ENCODE measurements at places on chromosomes 6 and 20.

DNA sequence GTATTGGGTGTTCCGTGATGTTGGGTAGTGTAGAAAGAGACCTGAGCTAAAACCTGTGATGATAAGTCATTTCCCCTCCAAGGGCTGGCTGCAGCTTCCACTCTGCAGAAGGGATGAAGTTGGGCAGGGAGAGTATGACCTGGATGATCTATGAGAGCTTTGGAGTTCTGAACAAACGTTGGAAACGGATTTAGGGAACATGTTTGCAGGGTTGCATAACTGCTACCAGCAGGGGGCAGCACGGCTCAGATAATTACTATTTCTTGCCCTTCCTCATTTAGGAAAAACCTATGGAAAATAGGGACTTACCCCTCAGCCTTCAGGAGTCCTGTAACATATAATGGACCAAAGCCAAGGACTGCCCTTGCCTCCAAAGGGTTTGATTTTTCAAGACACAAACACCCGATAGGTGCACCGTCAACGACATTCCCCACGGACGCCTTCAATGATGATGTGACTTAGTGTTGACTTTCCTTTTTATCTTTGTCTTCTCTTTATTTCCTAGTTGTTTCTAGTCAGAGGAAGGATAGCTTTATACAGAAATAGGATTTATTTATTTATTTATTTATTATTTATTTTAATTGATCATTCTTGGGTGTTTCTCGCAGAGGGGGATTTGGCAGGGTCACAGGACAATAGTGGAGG is 164.9 kb upstream of the SASH1 start:
- DNase-seq = no peak

GRCh38 chr6:113428702-113429101 is 428.4 kb upstream of the MARCKS start:
- DNase-seq = no peak

- DNase-seq = no peak
Measured at GRCh38 chr6:149580880-149581279, 14.7 kb downstream of the GINM1 start.

DNA sequence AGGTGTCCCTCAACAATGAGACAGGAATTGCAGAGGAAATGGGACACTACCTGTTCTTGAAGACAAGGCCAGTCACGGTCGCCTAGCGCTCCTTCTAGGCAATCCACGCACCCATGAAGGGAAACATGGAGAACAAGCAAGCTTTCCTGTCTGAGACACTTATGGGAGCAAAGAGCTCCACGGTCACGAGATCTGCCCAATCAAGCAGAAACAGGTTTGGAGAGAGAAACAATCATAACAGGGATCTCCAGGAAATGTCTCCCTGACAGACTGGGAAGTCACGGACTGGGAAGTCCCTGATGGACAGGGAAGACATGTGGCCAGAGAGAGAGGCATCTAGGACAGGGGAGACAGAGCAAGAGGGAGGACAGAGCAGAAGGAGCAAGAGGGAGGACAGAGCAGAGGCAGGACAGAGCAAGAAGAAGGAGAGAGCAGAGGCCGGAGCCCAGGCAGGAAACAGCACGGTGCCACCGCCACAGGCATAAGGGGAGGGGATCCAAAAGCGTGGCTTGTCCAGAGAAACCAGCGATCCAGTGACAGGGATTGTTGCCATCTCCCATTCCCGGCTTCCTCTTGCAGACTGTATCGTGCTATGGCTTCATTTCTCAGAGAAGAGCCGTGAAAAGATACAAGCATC is 167.8 kb upstream of the ZNF337 start:
- no peak for DNase-seq

DNA sequence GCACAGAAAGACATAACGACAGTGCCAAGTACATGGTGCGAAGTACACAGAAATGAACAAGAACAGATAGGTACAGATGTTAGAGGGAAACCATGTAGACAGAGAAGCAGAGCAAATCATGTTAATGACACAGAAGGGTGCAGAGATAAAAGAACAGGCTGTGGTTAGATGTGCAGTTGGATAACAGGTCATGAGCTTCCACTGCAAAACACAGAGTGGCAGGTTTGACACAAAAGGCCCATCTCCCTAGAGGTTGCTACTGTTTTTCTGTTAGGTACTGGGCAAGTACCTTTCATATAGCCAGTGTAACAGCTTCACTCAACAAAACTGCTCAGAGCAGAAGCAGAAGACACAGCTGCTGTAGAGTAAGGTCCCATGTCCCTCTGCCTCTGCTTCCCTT is 84.6 kb downstream of the AK9 start:
- no peak for DNase-seq

All from activated gamma-delta T cell treated with anti-CD3 and anti-CD28 coated beads, Interleukin-2, amount 50 U/mL, for 16 hours (primary cell).